Right ventricle myocardium inferior (tissue), 1 donor: ENCODE measurements at places on chromosomes 7 and 10. TPM values are rescaled to one million over a fixed set of nuclear protein-coding genes. Genes with fewer than 3 reads are reported as not detected.

The ACTR3C gene
- 5.7 TPM for total RNA-seq

The ACBD7 gene
- total RNA-seq: not detected

The MET gene
- total RNA-seq: 15.9 TPM

The ABCC2 gene
- 0.05 TPM for total RNA-seq

The BAMBI gene
- 17.9 TPM for total RNA-seq

The EVX1 gene
- total RNA-seq: not detected
